ENCODE measurements at places on chromosomes 5 and 9. TPM values are rescaled to one million over a fixed set of nuclear protein-coding genes. Genes with fewer than 3 reads are reported as not detected.

DNA sequence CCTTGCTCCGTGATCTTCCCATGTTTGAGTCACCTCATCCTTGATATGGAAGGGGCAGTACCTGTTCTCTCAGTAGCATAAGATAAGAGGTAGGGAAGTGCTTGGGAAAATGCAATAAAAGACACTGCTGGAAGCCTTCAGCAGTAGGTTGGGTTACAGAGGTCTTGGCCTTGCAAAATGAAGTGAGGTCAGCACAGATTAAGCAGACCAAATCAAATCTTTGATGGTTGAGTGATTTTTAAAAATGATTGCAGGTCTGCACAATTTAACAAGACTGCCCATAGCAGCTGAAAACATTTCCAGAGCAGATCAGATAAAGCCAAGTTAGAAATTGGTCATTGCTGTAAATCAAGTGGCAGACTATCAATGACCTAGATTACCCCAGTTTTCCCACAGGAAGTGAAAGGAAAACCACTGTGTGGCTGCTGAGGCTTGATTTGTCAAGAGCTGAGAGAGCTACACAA lies 32.9 kb downstream of the PALM2AKAP2 start:
- no peak for DNase-seq

MEIKIN gene
- total RNA-seq: not detected

PTBP3 gene
- 17.5 TPM for total RNA-seq

DNA sequence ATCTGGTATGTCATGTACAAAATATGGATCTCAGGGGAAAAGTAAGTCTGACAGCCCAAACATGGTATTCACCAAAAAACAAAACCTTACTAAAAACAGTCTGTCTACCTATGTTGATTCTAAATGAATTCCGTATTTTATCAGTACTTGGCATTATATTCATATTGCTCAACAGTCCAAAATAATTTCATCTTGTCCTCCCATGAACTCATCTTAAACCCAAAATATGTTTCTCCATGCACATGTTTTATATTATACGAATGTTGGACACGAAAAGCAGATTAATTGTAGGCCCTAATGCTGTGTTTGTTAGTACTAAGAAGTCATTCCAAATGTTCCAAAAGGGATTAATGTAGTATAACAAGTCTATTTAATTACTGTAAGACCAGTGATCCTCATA lies 20.1 kb downstream of the NFIB start:
- no peak for DNase-seq

DNA sequence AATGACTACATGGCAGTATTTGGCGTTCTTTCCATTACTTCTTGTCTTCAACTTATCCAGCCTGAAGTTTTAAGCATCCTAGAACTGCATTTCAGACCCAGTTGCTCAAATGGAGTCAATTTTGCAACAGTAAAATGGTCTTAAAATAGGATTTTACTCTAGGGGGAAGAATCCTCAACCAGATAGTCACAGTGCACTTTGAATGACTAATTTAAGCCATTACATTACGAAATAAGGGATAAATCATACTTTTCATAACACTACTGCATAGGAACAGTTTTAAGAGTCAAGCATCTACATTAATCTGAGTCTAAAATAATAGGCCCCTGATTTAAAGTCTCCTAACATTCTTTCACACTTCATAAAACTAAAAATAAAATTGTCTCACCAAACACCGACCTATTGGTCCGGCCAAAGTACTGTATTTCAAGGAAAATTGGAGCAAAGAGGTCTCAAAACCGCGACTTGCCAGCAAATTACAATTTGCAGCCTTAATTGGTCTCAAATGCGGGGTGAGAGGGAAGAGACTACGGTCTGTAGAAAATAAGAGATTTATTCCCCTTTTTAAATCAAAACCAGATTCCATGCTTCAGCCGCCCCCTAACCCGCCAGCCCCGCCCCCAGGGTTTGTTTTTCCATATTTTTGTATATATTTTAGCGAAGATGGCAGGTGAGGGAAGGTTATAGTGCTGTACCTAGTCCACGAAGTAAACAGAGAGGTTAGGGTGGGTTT lies 1.2 kb upstream of the SMARCA2 start:
- DNase-seq: peak; percentile 38

TRIM36 gene
- 0.18 TPM for total RNA-seq

DNA sequence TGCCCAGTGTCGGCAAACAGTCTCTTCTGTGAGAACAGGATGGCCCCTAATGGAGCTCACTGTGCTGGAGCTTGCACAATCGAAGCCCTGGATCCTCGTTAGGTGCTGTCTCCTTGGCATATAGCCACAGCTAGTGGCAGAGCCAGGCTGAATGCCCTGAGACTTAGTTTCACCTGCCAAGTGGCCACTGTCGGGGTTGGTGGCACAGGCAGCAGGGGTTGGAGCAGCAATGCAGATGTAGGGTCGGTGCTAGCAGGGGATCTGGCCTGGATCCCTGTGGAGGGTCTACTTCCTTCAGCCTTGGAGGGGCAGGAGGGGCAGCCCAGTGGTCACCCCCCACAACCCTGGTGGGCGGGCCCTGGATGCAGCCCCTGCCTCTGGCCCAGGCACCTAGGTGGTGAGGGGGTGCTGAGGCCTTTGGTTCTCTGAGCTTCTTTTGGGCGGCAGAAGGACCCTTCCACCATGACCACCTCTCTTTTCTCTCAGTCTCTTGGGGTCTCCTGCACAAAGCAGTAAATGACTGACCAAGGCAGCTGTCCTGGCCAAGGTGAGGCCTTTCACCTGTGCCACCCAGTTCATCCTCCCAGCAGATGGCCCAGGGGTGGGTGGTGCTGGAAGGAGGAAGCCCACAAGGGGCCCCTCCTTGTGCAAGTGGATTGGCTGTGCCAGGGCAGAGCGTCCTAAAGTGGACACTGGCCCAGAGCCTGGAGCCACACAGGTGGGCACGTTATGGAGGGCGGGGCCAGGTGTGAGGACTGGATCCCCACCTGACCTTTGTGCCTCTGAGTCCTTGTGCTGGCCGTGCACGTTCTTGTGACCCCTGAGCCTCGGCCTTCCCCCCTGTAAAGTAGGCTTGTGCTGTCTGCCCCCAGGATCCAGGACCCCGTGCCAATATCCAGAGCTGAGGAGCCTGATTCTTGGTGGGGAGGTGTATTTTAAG lies 44.8 kb downstream of the PHF2 start:
- no peak for DNase-seq

Measured in IMR-90 (cell line).